ENCODE measurements at places on chromosomes 7 and 10.
A peak's percentile ranks its signal among the peaks of the same experiment; 100 is the strongest.

GRCh38 chr7:16841681-16842080 lies 36.9 kb upstream of the AGR2 start:
- DNase-seq = no peak

- DNase-seq = no peak
Observed at GRCh38 chr10:16789261-16789660, 28.0 kb downstream of the RSU1 start.

DNA sequence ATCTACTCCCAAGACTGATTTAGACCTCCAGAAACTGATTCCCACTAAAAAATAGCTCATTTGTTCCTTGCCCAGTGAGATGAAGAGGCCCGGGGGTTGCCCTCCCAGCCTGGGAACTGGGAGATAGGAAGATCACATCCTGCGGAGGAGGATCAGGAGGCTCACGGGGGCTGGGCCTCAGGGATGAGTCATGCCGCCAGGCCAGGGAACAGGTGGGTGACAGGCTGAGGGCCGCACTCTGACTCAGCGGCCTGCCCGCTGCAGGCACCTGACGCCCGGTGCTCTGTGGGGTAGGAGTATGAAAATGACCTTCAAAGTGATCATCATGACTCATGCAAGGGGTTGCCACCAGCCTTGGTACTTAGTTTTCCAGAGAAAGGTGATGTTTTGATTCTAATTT lies 104.5 kb upstream of the ZPBP start:
- DNase-seq = no peak

- DNase-seq = no peak
Observed at GRCh38 chr7:40996233-40996677, 706.6 kb downstream of the INHBA start.

DNA sequence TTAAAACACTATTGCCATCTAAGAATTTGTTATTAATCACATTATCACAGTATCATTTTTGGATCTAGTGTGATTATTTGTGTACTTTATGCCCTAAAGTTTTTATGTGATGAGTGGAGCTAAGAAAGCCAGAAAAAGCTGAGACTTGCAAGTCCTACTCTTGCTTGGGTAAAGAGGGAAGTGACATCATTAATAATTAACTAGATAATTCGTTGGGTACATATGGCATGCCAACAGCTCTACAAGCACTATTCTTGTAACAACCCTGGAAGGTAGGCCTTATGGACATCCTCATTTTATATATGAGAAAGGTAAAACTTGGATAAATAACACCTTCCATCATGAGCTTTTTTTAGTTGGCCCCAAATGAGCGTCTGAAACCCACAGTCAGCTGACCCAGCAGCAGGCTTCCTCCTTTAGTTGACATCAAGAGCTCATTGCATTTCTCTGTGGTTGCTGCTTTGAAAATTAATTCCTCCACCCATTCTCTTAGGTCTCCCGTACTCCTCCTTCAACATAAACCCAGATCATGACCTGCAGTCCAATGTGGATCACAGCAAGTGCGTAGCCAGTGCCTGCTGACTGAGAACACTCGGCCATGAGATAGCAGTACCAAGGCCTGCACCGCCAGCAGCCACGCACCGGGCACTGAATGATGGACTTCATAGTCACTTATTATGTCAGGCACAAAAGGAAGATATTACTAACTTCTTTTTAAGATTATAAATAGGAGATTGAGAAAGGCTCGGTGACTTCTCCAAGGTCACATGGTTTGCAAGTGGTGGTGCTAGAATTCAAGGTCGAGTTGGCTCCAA lies 292.0 kb upstream of the AOAH start:
- DNase-seq = no peak

DNA sequence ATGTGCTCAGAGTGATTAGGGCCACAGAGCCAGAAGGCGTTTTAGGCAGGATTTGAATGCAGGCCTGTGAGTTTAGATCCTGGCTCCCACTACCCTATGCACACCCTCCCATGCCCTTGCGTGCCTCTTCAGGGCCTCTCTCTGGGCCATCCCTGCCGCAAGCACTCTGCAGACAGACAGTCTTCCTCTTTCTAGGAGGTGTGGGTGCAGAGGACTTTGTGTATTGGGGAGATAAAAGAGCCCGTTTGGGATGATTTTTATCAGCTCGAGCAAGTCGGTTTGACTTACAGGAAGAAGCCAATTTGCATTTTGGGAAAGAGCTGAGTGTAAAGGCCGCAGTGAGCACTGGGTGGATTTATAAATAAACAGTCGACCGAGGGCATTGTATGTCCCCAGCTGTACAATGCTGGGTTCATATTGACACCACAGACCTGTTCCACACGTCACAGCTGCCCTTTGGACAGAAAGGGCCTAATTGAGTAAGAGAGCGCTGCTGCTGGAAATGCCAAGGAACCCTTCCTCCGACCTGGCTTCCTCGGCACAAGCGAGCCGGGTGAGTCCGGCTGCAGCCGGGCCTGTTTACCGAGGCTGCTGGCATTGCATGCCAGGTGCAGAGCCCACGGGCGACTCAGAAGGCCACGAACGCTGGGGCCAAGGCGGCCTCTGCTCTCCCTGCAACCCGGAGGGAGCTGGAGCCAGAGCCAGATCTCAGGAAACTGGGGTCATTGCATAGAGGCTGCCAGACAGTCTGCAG lies 25.1 kb downstream of the ZMIZ1 start:
- DNase-seq = no peak

DNA sequence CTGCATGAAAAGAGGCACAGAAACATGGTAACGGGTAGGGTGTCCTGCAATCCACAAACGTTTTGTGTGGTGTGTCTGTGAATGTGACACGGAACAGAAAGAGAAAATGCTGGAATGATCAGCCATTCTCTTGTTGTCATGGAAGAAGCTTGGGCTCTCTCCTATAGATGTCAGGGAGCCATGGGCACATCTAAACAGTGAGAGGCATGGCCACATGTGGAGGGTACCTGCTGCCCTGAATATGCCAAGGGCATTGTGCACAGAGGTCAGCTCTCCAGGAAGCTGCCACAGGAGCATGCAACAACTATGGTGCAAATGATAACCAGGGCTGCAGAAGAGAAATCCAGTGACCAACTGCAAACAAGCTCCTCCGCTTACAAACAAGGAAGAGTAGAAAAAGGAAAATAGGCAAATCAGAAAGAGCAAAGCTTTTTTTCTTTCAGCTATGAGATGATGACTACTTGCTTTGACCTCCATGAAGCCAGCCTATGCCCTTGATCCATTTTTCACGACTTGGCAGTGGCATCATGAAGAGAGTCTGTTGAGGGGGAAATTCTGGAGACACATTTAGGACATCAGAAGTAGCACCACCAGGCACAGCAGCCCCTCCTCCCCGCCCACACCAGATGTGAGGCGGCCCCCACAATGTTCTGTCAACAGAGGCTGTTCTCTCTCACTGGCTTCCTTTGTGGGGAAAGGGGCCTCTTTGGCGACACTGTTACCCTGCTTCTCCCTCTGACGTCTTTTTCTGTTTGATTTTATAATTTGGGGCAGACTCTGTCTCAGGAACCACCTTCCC lies 4.8 kb upstream of the PDE1C start:
- DNase-seq = no peak

DNA sequence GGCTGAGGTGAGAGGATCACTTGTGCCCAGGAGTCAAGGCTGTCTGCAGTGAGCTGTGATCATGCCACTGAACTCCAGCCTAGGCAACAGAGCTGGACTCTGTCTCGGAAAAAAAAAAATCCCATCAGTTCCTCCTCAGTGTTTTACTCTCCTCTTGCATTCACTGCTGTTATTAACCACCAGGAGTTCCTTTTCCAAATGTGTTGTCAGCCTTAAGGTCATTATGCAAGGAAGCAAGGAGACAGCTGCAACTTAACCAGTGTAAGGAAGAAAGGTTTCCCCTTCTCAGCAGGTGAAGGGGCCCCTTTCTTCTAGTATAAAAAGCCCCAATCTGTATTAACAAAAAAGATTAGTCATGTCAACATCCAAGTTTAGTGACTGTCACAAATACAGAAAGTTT lies 86.6 kb upstream of the LEP start:
- no peak for DNase-seq

GRCh38 chr10:94116848-94117247 lies 123.1 kb downstream of the PLCE1 start:
- DNase-seq = no peak

DNA sequence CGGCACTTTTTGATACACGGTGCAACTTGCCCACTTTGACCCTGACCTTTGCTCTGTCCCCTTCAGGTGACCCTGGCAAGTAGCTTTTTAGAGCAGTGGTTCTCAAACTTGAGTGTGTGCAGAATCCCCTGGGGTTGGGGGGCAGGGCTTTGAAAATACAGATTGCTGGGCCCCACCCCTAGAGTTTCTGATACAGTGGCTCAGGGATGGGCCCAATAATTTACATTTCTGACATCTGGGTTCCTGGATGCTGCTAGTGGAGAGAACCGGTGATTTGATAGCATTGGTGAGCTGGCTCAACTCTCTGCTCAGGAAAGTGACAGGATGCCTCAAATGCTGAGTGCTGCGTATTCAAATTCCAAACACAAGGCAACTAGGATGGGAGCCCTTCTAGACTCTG lies 537.8 kb upstream of the GALNT17 start:
- DNase-seq = no peak

DNA sequence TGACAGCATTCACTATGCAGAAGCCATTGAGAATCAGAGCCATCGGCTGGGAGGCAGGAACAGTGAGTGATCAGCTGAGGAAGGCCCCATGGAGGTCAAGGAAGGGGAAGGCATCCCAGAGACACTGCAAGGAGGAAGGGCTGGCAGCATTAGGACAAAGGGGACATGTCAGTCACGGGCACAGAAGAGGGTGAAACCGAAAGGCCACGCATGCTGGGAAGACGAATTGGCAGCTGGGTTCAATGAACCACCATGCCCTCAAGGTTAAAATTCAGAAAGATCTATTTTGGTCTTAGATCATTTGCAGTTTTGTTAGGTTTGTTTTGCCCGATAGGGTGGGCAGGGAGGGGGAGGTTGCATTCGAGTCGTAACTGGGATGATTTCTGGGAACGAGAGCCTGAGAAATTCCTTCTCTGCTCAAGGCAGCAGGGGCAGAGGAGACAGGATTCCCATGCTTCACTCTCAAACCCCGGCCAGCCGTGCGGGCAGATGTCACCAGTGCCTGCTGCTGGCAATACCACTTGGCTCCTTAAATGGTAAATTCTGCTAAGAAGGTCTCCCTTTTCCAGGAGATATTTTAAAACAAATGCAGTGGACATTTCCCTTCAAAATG lies 57.7 kb downstream of the ASB13 start:
- no peak for DNase-seq

- DNase-seq = no peak
Observed at GRCh38 chr10:63462442-63462841, 3.3 kb downstream of the JMJD1C start.

DNA sequence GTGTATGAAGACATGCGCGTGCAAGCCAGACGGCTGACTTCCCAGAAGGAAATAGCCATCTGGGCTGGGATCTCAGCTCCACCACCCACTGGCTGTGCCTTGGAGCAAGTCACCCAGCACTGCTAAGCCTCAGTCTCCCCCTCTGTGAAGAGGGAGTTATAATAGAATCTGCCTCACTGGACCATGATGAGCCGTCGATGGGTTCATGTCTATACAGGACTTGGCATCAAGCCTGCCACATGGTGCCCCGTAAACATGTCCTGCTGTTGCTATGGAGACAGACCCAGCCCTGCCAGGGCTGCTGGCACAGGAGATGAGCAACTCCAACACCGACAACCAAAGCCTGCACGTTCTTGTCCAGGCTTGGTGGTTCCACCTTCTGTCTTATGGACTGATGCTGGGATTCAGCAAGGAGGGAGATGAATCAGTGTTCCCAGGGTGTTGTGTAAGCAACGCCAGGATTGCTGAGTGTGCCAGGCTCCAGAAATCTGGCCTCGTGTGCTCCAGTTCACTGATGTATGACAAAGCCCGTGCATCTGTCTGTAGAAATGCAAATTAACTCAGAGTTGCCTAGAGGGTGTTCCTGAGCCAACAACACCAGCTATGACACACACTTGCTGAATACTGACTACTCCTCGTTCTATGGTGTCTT lies 5.6 kb downstream of the GPR15LG start:
- DNase-seq = peak; percentile 44

DNA sequence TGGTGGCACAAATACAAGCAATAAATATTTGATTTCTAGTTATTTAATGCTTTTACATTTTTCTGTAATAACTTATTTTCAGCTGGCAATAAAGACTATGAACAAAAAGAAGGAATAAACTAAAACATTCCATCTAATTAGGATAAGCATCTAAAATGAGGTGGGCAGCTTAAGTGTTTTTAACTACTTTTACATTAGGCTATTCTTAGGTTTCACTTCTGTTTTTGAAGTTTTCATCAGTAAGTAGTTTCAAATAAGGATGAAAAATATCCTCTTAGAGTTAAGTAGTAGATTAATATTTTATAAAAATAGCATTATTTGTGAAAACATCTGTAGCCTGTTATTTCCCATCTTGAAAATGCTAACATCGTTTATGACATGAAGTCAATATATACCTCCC lies 15.9 kb downstream of the NT5C2 start:
- no peak for DNase-seq

- no peak for DNase-seq
Observed at GRCh38 chr7:68733219-68734153, 864.8 kb upstream of the AUTS2 start.

DNA sequence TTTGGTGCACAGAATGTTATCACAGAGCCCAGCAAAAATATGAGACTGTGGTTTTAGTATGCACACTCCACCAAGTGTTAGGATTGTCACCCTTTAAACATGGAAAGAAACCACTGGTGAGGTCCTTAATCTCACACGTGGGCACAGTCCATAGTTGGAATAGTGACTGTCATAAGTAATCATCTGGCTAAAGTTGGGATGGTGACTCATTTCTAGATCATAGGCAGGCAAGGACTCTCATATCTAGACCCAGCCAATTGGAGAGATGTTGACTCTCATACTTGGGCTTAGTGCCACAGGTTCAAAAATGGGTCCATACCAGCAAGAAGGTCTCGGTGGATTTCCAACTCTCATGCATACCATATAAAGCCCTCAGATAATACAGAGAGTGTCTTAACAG lies 39.6 kb upstream of the ZNF680 start:
- DNase-seq = no peak

DNA sequence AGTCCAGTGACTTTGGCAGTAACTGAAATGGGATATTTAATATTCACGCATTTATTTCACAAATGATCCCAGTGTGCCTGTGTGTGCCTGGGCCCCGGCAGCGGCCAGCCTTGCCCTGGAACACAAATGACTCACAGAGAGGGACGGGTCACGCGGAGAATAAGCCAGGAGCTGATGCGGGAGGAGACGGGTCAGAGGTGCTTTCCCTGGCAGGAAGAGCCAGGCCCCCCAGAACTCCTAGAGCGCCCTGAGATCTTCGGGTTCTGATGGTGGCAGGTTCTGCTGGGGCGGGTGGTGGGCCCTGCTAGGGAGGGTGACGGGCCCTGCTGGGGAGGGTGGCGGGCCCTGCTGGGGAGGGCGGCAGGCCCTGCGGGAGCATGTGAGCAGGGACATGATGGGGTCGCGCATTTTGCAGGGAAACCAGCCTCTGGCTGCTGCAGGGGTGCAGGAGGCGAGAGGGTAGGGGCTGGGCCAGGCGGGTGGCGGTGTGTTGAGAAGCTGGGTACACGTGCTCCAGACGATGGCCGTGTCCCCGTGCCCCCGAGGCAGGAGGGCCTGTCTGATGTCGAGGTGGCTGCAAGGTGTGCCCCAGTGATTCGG lies 84.2 kb upstream of the DIP2C start:
- no peak for DNase-seq

Measured in NCI-H187 (cell line).